NCI-H2171 (cell line): ENCODE measurements at places on chromosomes 12 and 14.

GRCh38 chr12:1391722-1392121 lies 202.7 kb downstream of the FBXL14 start:
- no peak for DNase-seq

DNA sequence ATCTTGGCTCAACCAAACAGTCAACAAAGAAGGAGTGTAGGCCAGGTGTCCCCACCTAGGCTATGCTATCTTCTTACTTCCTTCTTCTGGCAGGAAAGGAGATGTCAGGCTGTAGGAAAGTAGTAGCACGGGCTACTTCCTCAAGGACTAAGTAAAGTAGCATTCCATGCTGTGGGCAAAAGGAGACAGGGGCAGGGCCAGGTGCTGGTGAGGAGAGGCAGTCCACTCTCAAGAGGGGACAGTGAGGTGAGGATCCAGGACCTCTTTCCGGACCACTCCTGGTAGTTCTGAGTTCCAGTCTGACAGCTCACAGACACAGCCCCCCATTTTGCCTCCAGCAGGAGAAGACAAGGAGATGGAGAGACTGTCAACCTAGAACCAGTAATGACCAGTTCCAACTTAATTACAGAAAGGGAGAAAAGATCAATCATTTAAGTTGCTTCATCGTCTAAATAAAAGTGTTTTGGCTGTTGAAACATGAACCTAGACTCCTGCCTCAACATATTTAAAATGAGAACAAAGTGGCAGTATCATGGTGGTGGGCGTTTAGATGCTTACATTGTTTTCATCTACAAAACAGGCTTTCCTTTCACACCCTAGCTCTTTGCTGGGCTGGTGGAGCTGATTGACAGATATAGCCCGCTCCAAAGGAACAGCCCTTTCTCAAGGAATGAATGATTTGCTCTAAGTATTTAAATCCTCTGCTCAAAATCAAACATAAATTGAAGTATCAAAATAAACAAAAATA lies 5.1 kb upstream of the SSTR1 start:
- DNase-seq, result no peak

DNA sequence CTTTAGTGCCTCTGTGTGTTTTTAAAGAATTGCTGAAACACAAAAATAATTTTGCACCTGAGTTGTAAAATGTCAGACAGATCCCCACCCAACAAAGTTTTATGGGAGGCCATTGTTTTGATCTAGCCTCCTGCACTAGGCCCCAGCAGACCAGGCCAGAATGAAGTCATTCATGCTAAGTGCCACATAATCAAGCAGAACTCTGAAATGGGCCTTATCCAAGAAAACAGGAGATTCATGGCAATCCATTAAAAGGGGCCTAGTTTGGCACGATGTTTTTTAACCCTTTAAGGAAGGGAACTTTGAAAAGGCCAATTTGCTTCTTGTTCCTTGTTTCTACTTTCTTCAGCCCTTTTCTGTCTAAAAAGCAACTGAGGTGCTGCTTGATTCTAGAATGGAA lies 260.9 kb downstream of the ITPR2 start:
- DNase-seq, result no peak

GRCh38 chr14:59377491-59377890 lies 87.7 kb downstream of the GPR135 start:
- DNase-seq, result no peak

DNA sequence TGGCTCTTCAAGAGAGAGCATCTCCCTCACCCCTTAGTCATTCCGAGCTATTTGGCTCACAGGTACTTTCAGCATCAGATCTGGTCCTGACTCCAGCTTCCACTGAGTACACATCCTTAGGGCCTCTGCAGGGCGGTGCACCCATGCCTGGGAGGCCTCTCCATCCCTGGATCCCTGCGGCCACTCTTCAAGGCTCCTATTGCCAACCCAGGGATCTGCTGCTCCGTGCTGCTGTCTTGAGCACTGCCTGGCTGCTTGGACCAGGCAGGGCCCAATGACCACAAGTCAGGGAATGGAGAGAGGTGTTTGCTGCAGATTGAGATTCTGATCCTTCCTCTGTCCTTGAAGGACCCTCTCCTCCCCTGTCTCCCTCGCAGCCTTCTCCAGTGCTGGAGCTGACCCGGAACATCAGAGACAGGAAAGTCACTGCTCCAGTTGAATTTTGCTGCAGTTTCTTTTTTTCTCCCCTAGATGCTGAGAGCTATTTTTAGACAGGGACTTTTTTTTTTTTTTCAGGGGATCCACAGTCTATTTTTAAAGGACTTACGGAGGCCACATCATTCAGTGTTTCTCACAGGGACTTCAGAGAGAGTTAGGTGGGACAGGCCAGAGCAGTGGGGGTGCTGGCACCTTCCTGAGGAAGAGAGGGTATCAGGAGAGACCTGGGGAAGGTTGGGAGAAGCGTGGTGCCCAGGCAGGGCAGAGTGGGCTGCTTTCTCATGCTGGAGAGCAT lies 50.1 kb upstream of the KCNA1 start:
- DNase-seq, result no peak

GRCh38 chr14:26694521-26694920 lies 96.7 kb upstream of the NOVA1 start:
- no peak for DNase-seq

DNA sequence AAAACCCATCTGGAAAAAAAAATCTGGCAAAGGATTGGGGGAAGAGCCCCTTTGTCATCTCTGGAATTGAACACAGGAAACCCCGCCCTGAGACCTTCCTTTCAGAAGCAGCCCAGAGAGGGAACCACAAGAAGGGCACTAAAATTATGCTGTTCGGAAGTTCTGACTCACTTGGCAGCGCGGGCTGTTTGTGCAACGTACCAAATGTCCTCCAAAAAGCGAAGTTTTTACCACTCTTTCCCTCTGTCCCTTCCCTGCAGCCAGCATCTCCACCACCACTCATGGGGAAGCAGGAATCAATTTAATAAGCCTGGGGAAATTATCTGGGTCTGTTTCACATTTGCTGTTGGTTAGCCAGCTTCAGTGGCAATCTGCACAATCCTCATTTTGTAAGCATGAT lies 3.2 kb upstream of the SYNE3 start:
- no peak for DNase-seq

- DNase-seq, result no peak
These were observed 20.1 kb upstream of the FGD4 start for GRCh38 chr12:32379213-32379612.

DNA sequence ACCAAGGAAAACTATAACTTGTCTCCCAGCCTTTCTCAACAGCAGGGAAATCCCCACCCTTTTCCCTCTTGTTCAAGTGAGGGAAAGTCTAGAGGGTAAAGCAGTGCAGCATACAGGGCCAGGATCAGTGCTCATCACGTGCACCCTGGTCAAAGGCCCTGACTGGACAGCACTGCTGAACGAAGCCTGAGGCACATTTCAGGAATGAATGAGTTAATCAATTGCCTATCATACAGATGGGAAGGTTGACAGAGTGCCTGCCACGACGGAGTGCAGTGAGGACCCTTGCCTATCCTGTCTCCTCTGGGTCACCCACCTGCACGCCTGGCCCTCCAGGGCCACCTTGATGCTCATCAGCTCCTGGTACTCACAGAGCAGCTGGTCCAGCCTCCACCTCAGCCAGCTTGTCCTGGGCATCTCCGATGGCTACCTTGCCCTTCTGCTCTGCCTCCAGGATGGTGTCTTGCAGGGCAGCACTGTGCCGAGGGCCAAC lies 11.7 kb upstream of the KRT73 start:
- DNase-seq, result no peak

DNA sequence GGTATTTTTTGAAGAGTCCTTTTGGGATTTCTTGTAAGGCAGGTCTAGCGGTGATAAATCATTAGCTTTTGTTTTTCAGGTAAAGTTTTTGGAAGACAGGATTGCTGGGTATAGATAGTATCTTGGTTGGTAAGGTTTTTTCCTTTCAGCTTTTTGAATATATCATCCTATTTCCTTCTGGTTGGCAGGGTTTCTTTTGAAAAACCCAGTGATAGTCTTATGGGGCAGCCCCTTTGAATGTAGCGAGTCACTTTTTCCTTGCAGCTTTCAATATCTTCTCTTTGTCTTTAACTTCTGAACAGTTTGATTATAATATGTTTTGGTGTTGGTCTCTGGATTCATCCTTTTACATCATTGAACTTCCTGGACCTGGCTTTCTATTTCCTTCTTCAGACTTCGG lies 20.2 kb downstream of the TMX1 start:
- DNase-seq, result no peak

DNA sequence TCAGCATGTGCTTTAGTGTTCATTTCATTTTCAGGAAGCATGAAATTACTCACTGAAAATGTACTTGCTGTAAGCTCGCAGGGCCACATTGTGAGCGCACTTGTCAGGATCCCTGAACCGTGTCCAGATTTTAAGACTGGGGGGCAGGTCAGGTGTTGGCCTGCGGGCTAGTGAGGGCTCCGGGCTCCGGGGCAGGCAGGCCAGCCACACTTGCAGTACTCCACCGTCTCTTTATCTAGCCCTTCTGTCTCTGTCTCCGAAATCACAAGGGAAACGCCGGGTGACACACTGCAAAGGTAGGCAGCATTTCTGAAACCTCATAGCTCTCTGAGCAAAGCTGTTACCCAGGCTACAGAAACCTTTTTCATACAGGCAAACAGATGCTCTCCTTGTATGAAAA lies 98.7 kb downstream of the EML1 start:
- DNase-seq, result no peak

- DNase-seq, result no peak
These were observed 18.7 kb upstream of the OASL start for GRCh38 chr12:121057794-121058193.

- no peak for DNase-seq
These were observed 312.4 kb upstream of the RTL1 start for GRCh38 chr14:101215927-101216326.

DNA sequence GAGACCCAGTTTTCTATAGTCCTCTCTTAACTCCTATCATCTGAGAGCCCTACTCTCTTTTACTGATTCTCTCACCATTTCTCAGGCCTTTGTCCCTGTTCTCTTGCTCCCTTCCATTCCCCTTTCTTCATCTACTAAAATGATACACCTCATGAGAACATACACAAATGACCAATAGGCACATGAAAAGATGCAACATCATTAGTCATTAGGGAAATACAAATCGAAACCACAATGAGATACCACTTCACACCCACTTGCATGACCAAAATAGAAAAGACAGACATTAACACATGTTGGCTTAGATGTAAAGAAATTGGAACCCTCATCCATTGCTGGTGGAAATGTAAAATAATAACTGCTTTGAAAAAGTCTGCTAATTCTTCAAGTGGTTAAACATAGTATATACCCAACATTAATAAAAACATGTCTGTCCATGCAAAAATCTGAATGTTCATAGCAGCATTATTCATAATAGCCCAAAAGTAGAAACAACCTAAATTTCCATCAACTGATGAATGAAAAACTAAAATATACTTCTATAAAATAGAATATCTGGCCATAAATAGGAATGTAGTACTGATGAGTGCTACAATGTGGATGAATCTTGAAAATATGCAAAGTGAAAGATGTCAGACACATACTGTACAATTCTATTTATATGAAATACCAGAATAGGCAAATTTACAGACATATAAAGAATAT lies 66.0 kb downstream of the DENND5B start:
- no peak for DNase-seq

DNA sequence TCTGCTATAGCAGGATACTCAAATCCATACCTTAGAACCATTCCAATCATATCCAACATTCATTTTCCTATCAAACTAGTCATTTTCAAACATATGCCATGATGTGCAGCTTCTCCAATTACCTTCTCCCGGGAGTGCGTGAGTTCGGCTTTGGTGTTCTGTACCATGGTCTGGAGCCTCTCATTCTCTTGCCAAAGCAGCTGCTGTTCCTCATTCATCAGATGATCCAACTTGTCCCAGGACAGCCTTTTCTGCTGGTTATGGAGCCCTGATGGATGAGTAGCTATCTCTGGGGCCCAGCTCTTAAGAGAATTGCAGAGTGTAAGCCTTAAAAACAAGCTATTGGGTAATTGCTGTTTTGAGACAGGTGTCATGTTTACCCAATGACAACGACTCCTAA lies 71.1 kb upstream of the SAV1 start:
- no peak for DNase-seq

GRCh38 chr12:80712866-80713265 lies 3.8 kb upstream of the MYF5 start:
- no peak for DNase-seq

DNA sequence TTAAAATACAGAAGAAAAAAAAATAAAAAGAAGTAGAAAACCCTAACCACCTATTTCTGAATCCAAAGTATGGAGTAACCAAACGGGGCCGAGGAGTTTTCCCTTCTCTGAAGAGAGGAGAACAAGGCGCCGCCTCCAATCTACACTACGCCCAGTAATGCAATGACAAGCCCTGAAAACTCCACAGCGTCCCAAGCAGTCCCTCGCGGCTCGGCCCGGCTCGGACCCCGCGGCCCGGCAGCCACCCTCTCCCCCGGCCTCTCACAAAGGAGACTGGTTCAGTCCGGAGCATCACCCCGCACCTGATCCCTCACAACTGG lies 371 bp downstream of the CHD8 start:
- DNase-seq, result peak; percentile 48

DNA sequence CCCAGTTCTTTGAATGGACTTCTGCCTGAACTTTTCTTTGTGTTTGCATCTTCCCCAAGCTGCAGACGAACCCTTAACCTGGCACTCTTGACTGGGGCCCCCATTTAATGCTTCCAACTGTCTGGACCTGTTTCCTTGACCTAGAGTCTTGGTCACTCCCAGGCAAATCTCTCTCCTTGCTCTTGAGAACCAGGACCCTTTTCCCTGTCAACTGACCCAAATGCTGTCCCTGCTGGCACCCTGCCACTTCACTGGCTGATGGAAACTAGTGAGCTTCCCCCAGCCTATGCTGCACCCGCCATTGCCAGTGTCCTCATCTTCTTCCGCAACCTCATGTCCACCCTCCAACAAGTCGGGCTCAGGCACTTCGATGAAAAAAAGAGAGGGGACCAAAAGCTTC lies 79.5 kb downstream of the PRIMA1 start:
- no peak for DNase-seq

GRCh38 chr12:20097626-20098025 lies 270.7 kb upstream of the PDE3A start:
- DNase-seq, result no peak

GRCh38 chr12:20120403-20120725 lies 248.0 kb upstream of the PDE3A start:
- no peak for DNase-seq

GRCh38 chr12:32163596-32163995 lies 56.9 kb downstream of the BICD1 start:
- DNase-seq, result no peak

DNA sequence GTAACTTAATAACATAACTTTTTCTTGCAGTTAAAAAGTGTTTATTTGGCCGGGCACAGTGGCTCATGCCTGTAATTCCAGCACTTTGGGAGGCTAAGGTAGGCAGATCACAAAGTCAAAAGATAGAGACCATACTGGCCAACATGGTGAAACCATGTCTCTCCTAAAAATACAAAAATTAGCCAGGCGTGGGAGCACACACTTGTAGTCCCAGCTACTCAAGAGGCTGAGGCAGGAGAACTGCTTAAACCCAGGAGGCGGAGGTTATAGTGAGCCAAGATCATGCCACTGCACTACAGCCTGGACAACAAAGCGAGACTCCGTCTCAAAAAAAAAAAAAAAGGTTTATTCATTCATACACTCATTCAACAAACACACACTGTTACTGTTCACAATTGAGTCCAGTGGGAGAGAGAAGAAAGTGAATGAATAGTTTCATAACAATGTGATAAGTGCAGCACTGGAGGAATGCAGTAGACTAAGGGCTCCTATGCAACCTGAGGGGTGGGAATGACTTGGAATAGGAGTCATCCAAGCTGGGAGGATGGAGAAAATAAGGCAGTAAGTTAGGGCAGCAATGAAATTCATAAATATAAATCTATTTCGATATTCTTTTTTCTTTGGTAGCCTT lies 19.8 kb downstream of the DAD1 start:
- no peak for DNase-seq
